Stimulated activated CD8-positive, alpha-beta memory T cell treated with anti-CD3 and anti-CD28 coated beads, Interleukin-15, amount 100 ng/mL, for 4 hours (primary cell): ENCODE measurements at places on chromosomes 2 and 18.

DNA sequence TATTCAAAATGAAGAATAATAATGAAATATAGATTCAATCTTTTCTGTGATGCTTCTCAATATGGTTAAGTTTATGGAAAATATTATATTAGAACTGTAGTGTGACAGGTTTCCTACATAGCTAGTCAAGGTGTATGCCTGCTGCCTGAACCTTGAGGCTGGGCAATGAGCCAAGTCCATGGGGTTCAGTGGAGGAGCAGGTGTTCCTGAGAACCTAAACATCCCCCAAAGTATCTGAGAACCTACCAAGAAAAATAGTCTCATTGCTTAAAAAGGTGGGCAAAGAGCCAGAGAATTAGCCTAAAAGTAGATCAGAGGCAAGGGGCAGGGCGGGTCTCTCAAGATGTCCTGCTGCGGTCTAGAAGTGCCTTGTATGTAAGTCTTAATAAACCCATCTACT is 185.9 kb upstream of the SPHKAP start:
- DNase-seq, result no peak

DNA sequence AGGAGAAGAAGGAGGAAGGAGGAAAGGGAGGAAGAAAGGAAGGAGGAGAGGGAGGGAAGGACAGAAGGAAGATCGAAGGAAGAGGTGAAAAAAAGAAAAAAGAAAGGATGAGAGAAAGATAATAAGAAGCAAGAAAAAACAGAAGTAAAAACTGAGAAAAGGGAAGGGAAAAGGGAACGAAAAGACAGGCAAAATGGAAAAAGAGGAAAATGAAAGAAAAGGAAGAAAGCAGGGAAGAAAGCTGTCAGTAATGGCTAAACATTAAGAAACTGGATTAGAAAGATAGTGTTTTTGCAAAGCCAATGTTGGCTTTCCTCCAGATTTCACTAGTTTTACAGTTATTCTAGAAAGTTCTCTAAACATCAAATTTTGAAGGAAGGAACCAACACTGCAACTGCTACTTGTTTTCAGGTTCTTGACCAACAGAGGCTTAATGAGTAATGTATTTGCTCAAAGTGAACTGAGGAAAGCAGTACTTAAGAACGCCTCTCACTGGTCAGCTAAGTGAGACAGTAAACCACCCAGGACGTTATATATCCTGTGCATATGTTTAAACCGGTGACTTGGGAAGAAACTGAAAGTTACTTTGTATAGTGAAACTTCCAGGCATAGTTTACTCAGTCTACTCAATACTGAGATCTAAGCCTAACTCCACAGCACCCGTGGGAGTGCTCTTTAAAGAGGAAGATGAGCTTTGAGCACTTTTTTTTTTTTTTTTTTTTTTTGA is 286.2 kb upstream of the TRIB2 start:
- no peak for DNase-seq

DNA sequence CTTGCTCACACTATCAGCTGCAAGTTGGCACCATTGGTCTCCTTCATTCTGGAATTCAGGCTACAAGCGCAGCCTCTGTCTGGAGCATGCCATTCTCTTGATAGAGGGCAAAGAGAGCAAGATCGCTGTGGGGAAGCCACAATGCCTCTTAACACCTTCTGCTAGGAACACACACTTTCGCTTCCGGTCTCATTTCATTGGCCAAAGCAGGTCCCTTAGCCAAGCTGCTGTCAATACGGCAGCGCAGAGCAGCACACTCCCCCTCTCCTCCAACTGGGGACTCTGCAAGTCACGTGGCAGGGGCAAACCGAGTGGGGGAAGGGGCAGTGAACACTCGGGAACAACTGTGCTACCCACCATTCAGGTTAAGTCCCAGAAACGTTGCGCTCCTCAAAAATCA is 98.1 kb downstream of the MMADHC start:
- DNase-seq, result no peak

DNA sequence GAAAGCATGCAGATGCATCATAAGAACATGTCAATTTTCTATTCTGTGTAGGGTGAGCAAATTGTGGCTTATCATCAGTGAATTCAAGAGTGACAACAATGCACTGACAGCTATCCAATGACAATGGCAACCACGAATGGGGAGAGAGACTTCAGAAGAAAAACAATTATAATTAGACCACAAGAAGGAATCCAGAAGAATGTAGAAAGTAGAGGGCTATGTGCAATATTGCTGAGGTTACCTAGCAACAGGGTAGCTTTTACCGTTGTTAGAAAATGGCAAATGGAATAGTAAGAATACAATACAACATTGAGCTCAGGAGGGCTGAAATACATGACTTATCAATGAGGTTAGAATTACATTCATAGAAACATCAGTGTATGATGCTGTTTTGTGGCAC is 71.1 kb upstream of the SESTD1 start:
- no peak for DNase-seq

DNA sequence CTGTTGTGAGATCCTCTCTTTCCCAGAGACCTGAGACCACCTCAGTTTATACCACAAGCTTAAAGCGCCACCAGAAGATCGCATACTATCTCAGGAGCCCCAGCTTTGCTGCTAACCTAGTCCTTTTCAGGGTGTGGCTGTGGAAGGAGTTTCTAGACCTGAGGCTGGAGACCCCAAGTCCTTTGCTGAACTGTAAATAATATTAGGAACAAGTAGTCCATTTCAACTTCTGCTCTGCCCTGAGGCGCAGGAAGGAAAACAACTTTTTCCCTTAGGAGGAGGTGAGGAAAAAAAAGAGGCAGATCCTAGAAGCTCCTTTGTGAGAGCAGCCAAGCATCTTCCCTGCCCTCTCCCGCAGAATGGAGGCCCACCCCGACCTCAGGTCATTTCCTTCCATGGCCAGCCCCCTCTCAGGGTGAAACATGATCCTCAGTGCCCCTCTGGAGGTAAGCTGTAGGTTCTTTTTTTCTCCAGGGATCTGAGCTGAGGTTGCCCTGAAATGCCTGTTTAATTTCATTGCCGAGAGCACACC is 122.8 kb upstream of the LGALSL start:
- DNase-seq, result no peak

- no peak for DNase-seq
Observed at GRCh38 chr2:11920993-11921583, 174.7 kb downstream of the LPIN1 start.

- no peak for DNase-seq
Observed at GRCh38 chr18:70036168-70036567, 88.5 kb upstream of the CD226 start.

- no peak for DNase-seq
Observed at GRCh38 chr18:51248685-51249084, 51.2 kb upstream of the MEX3C start.

- DNase-seq, result no peak
Observed at GRCh38 chr2:205352094-205352493, 330.2 kb upstream of the NRP2 start.

DNA sequence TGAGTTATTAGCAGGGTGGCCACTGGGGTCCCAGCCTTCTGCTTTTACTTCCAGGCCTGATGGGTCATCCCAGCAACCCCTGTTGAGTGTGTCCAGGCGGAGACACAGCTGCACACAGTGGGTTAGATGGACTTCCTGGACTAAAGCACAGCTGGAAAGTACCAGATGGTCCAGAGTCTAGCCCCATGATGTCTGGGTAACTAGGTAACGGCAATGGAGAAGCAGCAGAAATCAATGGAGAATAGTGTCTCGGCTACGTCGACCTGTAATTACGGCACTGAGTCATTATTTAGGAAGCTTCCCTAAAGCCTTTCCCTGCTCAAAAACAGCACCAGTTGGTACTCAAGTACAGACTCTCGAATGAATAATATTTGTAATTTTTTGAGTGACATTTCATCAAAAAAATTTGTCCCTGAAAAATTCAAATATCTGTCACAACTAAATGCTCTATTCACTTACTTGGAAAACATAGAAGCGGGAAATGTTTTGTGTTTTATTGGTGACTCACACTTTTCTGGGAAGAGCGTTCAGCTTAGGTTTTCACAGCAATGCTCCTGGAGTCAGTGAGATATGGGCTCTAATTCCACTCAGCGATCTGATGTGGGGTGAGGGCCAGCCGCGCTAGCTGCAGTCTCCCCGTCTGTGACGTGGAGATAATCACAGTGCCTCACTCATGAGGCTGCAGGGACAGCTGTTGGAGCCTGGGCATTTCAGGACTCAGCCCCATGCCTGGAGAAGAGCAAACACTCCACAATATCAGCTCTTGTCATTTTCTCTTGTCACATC is 16.2 kb upstream of the ARL4C start:
- DNase-seq, result no peak

GRCh38 chr2:177611310-177611886 is 218.8 kb downstream of the AGPS start:
- no peak for DNase-seq

- DNase-seq, result no peak
Observed at GRCh38 chr2:100967716-100968115, 34.4 kb upstream of the RPL31 start.

- no peak for DNase-seq
Observed at GRCh38 chr2:168734199-168734760, 68.2 kb upstream of the NOSTRIN start.

DNA sequence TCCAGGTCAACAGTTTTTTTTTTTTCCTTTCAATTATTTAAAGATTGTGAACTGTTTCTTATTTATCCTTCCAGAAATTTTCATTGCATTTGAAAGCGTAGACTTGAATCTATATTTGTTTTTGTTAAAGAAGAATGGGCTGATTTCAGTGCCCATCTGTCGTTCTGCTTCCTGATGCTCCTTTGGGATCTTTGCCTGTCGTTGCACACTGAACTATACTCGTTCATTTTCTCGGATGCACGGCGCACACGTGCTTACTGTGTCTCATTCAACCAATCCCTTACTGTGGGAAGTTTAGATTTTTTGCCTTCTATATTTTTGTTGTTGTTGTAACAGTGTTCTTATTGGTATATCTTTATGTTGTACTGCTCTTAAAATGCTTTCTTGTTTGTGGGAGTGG is 149.7 kb downstream of the VAPA start:
- DNase-seq, result no peak

DNA sequence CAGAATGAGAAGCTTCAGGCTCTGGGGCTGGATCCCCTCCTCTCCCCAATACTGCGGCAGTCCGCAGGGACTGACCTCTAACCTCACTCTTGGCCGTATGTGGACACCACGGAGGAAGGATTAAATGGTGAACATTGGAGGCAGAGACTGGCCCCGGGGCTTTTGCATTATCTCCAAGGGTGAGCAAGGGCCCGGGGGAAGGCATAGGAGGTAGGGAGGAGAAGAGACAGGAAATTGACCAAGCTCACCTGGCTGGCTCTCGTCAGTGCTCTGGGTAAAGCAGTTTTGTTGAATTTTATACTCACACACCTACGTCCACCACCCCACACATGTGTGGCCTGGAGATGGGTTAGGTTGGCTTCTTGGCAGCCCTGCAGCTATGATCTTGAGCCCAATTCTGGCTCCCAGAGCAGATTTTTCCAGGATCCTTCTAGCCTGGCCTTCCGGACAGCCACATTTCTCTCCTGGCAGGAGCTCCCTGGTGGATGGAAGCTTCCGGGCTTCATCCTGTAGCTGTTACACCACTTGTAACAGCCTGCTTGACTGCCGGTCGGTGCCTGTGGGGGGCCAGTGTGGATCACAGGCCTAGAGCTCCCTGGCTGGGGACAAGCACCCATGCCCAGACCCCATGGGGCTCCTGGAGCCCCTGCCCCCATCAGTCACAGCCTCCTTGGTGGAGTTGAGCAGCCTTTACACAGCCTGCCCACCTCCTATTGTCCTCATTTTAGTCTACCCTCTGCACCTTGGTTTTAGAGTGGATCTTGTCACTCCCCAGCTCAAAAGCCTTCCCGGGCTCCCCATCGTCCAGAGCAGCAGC is 7.6 kb downstream of the ITM2C start:
- no peak for DNase-seq

DNA sequence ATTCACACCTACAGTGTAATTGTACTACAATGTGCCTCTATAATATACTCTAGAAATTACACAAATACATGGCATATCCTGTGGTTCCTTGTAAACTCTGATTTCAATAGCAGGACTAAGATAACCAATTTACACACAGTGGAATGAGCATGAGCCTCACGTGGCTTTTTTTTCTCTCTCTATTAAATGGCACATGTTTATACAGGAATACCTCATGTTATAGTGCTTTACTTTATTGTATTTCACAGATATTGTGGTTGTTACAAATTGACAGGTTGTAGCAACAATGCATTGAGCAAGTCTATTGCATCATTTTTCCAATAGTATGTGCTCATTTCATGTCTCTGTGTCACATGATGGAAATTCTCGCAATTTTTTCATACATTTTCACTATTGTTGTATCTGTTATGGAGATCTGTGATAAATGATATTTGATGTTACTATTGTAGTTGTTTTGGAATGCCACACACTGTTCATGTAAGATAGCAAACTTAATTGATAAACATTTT is 260.0 kb downstream of the FSIP2 start:
- DNase-seq, result no peak

DNA sequence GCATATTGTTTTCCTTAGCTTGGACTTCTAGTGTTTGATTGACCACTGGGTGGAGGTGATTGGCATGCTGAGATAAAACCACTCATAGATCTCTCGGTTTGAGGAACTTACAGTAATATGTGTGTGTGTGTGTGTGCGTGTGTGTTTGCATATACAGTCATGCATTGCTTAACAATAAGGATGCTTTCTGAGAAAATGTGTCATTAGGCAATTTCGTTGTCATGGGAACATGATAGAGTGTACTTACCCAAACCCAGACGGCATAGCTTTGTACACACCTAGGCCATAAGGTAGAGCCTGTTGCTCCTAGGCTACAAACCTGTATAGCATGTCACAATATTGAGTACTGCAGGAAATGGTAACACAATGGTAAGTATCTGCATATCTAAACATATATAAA is 167.3 kb downstream of the NYAP2 start:
- DNase-seq, result no peak
